ENCODE measurements at places on chromosomes 2 and 18.

DNA sequence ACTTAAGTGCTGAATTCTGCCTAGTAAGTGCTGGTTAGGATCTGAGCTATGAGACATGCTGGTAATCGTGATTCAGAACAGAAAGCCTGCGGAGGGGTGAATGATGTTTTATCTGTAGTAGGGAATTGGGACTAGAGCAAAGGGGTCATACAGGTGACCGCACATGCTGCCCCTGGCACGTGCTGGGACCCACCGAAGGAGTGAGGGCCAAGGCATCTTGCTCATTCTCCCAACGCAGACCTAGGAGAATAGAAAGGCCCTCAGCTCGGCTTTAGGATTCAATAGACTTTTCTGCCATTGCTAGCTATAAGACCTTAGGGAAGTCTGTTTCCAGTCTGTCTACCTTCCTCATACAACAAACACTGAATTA, 8.8 kb upstream of the SMAD7 start:
- no peak for DNase-seq

DNA sequence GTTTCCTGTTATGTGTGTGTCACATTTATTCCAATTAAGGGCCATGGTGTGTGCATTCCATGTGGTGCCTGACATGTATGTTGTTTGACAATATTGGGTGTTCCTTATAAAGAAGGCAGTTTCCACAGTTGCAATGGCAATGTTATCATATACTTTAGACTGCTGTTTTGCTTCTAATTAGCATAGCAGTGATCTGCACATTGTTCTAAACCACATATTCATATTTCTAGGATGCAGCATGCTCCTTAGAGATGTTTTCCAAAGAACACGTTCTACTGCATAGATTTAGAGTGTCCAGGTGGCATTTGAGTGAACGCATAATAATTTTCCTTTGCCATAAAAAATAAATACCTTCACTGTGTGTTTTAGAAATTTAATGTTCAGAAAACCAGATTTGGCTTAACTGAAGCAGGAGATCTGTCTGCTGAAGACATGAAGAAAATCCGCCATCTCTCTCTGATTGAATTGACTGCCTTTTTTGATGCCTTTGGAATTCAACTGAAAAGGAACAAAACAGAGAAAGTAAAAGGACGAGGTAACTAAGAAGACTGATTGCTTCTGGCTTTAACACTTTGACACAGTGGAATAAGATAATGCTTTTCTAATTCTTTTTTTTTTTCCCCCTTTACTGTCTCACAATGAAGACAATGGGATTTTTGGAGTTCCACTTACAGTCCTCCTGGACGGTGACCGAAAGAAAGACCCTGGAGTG, 143.7 kb downstream of the ARHGAP28 start:
- DNase-seq = no peak

GRCh38 chr18:32583431-32583830, 112.7 kb upstream of the GAREM1 start:
- no peak for DNase-seq

- no peak for DNase-seq
These were observed 33.5 kb downstream of the EPB41L3 start for GRCh38 chr18:5510135-5510846.

DNA sequence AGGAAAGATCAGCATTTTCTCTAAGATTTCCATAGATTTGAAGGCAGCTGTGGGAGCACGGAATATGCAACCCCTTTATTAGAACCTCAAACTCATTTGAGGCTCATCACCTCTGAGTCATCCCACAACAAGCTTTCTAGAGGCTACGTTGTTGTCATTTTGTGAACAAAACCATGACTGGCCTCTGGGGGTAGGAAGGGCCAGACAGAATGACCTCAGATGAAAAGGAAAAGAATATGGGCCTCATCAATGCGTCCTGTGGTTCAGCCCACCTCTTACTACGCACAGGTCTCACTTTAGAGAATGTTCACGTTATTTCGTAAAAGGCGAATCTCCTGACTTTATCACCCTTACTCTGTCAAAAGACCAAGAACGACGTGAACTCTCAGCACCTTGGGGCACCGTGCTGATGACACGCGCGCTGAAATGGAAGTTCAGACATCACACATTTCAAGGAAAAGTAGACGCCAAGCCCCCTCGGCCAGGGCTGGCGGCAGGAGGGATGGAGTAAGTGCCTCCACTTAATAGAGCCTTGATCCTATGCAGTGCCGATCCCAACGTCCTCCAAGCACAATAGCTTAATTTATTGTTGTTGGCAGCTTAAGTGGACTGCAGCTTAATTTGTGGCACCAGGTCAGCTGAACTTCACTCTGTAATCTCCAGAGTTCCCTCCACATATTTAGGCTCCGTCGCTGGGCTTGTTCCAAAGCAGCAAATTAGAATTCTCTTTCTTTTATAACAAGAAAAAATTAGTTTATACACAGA, 208.3 kb downstream of the EIPR1 start:
- no peak for DNase-seq

DNA sequence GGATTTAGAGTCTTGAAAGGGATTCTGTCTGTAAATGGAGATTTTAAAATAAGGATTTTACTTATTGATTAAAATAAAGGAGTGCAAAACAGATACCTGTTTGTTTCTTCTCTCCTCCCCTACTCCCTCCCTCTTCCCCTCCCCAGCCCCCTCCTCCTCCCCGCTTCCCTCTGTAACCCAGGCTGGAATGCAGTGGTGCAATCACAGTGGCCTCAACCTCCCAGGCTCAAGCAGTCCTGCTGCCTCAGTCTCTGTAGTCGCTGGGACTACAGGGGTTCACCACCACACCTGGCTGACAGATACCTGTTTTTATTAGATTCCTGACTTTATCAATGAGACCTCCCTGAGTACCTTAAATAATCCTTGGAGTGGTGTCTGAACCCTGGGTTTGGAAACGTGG, 57.1 kb downstream of the OXER1 start:
- no peak for DNase-seq

DNA sequence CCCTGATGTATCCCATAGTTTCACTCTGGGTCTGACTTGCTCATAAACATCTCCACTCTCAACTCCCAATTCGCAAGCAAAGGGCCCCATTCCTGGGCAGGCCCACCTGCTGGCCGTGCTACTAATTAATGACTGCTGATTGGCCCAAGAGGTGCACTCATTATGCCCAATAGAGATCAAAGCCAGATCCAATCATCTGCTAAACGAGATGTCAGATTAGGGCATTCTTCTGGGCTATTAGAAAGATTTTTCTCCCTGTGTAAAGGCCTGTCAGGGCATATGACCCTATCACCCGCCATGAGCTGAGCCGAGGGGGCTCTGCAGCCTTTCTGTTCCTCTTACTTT, 103.4 kb upstream of the HAAO start:
- no peak for DNase-seq

GRCh38 chr18:3081584-3081991, 68.6 kb upstream of the LPIN2 start:
- DNase-seq = no peak

GRCh38 chr2:240479111-240479501, 43.6 kb downstream of the GPC1 start:
- no peak for DNase-seq

DNA sequence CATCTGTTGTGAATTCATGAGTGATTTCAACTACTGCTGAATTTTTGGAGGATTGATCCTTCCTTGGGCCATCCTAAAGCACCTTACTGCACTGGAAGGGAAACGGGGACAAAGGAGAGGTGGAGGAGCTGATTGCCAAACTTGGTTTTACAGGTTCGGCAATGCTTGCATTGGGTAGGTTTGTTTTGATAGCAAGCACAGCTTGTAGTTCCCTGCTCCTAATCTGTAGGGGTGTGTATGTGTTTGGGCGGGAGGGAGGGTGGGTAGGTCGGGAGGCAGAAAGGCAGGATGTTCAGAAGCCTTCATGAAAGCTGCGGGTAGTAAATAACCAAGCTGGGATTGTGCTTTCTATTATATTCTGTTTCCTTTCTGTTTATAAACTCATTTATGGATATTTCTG, 24.6 kb downstream of the PHLPP1 start:
- no peak for DNase-seq

DNA sequence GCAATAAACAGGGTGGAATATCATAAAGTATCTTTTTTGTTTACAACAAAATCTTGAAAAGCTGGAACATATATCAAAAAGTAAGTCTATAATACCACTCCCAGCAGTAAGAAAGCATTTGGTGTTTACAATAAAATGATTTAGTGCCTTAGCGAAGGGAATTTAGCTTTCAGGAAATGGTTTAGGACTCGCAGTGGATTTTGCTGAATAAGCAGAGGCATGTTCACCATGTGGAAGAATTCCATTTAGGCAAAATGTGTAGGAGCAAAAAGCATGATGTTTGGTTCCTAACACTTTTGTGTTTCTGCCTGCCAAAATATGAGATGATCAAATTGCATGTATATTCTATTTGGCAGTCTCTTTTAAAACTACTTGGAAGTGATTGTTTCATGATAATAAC, 163.6 kb downstream of the AGPS start:
- no peak for DNase-seq

- no peak for DNase-seq
These were observed 1141.8 kb downstream of the RPIA start for GRCh38 chr2:89833116-89833779.

Measured in activated T-cell treated with anti-CD3 and anti-CD28 coated beads, Interleukin-2, amount 50 U/mL, for 24 hours (primary cell).